Heart left ventricle (tissue), 16 donors: ENCODE measurements at places on chromosomes 2 and 18.

DNA sequence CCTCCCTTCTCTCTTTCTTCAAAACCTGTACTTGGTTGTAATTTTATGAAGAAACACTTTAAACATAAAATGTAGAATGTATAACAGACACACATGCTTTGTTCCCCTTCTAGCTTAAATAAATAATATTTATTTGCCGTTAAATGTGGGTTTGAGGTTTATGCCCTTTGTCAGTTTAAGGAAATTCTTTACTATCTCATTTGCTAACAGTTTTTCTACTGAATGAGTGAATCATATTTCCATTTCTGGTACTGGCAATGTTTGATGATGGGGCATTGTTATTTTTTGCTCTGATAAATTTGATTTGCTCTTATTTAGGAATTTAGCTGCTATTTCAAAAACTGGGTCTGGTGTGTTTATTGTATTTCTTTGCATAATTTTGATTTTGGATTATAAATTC is 555.6 kb downstream of the CCDC85A start:
- DNase-seq, result no peak
- no peaks in the 10 kb centered on the region for H3K4me1 ChIP-seq
- no peak overlapping the region for H3K27ac ChIP-seq
- H3K27me3 ChIP-seq, result no peaks in the 10 kb centered on the region
- H3K36me3 ChIP-seq, result no peaks in the 10 kb centered on the region

GRCh38 chr18:73617981-73618380 is 529.7 kb downstream of the FBXO15 start:
- H3K4me3 ChIP-seq, result no peak overlapping the region
- no peak overlapping the region for H3K27ac ChIP-seq
- DNase-seq, result no peak
- no peaks in the 10 kb centered on the region for H3K36me3 ChIP-seq
- H3K4me1 ChIP-seq, result no peaks in the 10 kb centered on the region
- no peaks in the 10 kb centered on the region for H3K27me3 ChIP-seq

DNA sequence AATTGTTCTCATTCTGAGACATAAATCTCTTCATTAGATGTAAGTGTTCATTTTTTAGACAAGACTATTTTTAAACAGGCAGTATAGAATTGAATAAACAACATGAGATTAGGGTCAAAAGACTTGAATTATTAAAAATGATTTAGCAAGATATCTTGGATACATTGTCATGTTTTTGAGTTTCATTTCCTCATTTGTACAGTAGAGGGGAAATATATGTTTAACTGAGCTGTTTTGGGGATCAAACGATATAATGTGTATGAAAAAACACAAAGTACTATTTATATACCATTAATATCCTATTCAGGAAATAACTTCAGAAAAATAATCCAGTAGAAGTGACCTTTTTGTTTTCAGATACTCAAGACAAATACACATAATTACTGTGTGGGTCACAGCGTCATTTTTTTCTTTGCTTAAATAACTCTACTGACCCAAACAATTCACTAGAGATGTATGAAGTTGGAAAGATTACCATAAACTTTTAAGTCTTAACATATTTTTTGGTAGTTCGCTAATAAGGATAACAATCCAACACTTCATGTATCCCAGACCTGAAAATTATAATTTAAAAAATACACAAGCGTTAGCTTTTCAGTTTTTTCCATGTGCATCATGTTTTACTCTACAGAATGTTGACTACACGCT is 896 bp upstream of the ASXL3 start:
- DNase-seq, result no peak
- H3K36me3 ChIP-seq, result no peaks in the 10 kb centered on the region

GRCh38 chr18:6901286-6901926 is 171.9 kb downstream of the ARHGAP28 start:
- H3K27me3 ChIP-seq, result no peaks in the 10 kb centered on the region
- DNase-seq, result no peak
- peaks cover 11% of the 10 kb centered on the region for H3K36me3 ChIP-seq
- H3K4me3 ChIP-seq, result no peak overlapping the region
- no peak overlapping the region for H3K27ac ChIP-seq

GRCh38 chr2:171205551-171205950 is 44.9 kb upstream of the TLK1 start:
- no peak overlapping the region for H3K27ac ChIP-seq
- no peaks in the 10 kb centered on the region for H3K36me3 ChIP-seq
- no peak for DNase-seq
- H3K4me3 ChIP-seq, result no peak overlapping the region
